NCI-H2029 treated with DMSO at 0.1 percent for 48 hours (cell line): ENCODE measurements at places on chromosomes 4 and X.

DNA sequence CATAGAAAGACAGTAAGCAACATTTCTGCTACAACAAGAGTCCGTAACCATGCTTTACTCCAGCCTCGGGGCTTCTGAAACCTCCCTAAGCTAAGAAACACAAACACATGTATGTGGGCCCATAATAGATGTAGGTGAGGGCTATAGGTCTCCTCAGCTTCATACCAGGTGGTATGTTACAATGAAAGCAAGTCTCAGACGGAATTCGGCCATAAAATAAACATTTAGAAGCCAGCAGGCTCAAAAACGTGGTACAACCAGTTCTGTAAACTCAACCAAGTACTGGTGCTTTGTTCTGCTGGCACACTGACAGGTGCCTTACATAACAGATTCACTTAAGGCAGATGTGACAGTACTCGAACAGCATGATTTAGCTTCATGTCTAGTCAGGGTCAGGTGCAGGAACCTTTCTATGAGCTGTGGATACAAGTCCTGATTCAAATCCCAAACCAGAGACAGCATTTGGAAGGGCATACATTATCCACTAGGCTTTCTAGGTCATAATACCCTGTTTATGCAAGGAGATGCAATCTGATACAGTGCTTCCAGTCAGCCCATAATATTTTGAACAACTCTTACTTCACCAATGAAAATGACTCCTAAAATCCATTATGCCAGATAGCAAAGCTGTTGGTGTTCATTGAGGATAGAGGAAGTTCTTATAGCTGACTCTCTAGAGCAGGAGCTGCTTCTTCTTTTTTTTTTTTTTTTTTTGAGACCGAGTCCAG is 113.8 kb upstream of the ENPP6 start:
- DNase-seq = peak; percentile 91

DNA sequence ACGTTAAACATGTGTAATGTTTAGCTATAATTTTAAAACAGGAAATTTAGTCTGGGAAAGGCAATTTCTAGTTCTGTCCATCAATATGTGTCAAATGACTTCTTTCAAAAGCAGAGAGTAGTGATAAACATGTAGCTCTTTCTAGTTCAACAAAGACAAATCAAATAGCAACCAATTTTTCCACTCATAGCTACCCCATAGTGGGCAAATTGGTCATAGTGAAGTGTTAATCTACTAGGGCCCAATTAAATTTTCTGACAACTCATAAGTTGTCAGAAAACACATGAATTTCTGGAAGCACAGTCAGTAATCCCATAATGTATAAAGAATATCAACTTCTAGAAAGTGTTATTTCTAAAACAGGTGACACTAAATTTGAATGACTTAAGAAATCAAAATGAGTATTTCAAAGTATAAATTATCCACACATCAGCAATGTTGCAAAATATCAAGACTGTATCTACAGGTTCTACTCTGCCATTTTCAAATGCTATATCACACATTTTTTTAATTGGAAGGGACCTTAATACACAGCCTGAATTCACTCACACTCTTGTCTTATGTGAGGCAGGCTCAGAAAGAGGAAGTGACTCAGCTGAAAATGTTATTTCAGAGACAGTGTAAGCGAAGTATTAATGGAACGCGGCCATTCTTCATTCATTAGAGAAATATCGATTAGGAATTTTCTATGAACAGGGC is 7.7 kb downstream of the OCIAD2 start:
- DNase-seq = no peak

- DNase-seq = no peak
Observed at GRCh38 chrX:11665168-11666111, at the start of gene ARHGAP6. TSS of gene ARHGAP6 (minus strand) at chrX:11665920. CDS start at chrX:11664828, 1,092 bp downstream.

GRCh38 chr4:77699731-77700210 is 94.2 kb downstream of the CXCL13 start:
- DNase-seq = no peak

GRCh38 chr4:147586637-147587036 is 30.6 kb upstream of the TMEM184C start:
- DNase-seq = no peak

GRCh38 chr4:86380181-86380724 is 20.4 kb upstream of the MAPK10 start:
- DNase-seq = peak; percentile 15

GRCh38 chr4:173448608-173449379 is 49.9 kb upstream of the SCRG1 start:
- peak; percentile 65 for DNase-seq

GRCh38 chr4:24824720-24825119 is 29.3 kb downstream of the SOD3 start:
- DNase-seq = no peak

DNA sequence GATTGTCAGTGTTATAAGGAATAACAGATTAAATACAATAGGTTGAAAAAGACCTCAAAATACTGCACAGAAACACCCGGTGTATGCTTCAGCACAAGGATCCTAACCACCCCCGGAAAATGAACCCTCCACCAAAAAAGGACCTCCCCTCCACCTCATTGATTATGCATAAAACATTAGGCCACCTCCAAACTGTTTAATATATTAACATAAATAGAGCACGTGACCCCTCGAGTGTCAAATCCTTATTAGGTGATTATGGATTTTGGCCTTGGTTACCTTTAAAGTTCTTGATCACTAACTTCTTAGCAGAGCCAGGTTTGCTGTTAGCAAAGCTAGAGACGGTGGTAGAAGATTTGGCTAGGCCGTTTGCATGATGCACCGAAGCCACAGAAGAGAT is 958 bp downstream of the CUL4B start:
- DNase-seq = no peak

DNA sequence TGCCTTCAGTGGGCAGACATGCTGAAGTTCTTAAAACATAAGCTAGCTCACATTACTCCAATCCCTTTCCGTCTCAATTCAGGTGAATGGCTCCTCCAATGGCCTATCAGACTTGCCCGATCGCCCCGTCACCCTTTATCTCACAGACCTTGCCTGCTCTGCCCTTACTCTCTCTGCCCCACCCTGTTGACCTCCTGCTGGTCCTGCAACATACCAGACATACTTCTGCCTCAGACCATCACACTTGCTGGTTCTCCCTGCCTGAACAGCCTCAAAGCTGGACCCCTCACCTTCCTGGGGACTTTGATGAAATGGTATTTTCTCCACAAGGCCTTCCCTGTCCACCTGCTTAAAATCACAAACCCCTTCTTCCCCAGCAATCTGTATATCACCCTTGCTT is 340.1 kb upstream of the NR3C2 start:
- no peak for DNase-seq

DNA sequence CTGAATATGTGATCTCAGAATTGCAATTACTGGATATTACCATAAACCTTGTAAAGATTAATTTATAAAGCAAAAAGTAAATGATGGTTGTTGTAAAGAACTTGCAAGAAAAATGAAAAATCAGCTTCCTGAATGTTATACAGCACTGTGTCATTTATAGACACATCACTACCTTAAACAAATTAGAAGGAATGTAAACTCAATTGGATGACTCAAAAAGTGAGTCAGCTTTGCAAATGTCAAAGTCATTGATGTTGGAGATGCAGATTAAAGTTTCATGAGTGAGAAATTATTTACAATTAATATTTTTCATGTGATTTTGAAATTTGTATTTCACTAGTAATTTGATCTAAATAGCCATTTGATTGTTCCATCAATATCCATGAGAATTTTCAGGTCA is 193.2 kb downstream of the RAPGEF2 start:
- no peak for DNase-seq

DNA sequence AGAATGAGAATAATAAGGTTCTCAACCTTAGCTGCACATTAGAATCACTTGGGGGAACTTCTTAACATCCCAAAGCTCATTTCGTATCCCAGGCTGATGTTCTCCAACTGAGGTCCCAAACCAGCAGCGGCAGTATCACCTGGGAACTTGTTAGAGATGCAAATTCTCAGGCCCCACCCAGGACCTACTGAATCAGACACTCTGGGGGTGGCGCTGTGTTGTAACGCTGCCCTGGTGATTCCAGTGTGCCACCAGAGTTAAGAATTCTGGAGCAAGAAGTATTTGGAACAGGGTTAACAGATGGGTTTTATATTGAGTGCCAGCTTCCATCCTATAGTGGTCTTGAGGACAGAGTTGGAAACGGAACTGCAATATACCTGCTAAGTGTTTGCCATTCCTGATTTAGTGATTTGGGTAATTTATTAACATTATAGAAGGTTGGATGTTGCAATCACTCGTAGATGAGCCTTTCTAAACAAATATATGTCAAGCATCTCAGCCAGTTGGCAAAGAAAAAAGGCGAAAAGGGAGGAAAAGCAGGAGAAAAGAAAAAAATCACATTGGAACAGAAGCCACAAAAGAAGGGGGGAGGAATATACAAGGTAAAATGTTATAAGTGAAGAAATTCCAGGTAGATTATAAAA is 141.0 kb downstream of the ARX start:
- DNase-seq = no peak

GRCh38 chr4:68359508-68359907 is 9.6 kb upstream of the YTHDC1 start:
- DNase-seq = no peak

GRCh38 chr4:8262637-8263322 is 6.8 kb upstream of the HTRA3 start:
- no peak for DNase-seq

- no peak for DNase-seq
Observed at GRCh38 chr4:183146478-183146877, 47.4 kb downstream of the WWC2 start.

- DNase-seq = no peak
Observed at GRCh38 chr4:39548425-39549067, 21.3 kb upstream of the UGDH start.

- no peak for DNase-seq
Observed at GRCh38 chr4:178937130-178937529, 1494.9 kb upstream of the AGA start.

- DNase-seq = no peak
Observed at GRCh38 chr4:13348216-13348615, 135.9 kb downstream of the RAB28 start.

DNA sequence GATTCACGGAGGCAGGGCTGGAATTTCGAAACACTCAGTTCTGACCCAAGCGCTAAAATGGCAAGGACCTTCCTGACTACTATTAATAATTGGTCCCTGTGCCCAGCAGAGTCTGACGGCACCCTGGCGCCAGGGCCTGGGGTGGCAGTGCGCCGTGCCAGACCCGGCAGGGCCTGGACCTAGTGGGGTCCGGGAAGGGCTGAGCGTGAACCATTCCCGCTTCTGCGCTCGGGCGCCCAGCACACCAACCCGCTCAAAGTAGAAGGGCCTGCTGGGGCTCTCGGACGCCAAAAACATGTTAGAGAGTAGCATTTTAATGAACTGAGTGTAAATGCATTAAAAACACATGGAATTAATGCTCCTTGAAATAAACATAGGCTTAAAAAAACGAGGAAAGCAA is 346.7 kb upstream of the SFRP2 start:
- DNase-seq = no peak

- DNase-seq = peak; percentile 9
Observed at GRCh38 chr4:157045507-157046127, 30.3 kb upstream of the GLRB start.

- no peak for DNase-seq
Observed at GRCh38 chr4:107255596-107255995, 219.5 kb upstream of the DKK2 start.

DNA sequence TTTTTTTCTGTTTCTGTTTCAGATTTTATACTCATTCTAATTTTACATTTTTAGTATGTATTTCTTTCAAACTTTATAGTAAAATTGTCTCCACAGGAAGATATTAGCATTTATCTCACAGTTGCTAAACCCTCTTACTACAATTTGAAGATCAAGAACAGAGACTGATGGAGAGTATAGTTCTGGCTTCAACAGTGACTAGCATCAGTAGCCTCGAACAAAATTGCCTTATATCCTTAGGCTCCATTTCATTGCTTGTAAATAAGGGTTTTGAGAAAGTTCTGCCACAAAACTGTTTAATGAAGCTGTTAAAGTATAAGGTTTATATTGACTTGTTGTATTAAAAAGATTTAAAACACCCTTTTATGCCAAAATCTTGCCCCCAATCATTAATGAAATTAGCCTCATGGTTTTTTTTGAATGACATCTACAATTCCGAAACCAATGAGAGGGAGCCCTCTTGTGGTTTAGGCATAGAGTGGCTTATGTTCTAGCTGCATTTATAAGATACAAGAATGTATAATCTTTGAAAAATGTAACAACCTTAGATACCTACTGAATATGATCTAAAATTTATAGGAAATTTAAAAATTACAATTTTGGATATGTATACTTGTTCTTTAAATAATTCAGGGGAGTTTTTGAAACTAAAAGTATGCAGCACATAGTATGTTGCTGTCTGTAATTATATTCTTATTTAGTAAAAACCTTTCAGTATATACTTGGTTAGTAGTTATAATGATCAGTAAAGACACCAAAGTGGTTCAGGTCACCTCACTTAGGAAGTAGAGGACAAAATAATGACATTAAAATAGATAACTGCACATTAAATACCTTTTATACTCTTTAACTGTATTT is 109.8 kb upstream of the HPGD start:
- DNase-seq = peak; percentile 52

DNA sequence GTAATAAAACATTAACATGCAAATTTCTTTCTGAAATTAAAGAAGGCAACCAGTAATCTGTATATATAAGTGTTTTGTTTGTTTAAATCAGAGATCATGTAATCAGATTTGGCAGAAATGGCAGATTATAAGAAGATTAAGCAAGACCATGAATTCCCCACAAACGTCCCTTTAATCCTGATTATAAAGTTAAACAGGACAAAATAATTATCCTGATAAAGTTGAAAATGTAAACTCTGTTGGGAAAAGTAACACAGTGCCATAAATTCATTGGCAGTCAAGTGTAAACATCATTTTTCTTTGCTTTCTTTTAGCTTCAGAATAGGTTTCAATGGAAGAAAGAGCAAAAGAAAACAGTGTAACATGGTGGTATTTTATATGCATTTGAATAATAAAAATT is 256.3 kb downstream of the KCNIP4 start:
- DNase-seq = no peak

- DNase-seq = no peak
Observed at GRCh38 chr4:56182356-56182755, 204.9 kb downstream of the AASDH start.

DNA sequence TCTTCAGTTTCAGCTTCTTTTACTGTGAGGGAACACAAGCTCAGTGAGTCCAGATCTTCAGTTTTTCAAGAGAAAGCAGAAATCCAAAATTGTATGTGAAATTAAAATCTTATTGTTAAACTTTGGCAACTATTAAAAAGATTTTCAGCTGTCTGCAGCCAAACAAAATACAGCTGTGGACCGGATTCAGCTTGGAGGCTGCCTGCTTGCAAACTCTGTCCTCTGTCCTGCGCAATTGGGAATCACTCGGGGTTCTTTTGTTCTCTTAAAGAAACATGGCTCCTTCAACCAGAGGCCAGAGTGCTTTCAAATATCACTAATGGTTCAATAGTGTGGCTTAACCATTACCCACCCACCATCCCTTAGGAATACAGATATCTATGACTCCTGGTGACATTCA is 201.2 kb downstream of the CHIC2 start:
- DNase-seq = no peak

DNA sequence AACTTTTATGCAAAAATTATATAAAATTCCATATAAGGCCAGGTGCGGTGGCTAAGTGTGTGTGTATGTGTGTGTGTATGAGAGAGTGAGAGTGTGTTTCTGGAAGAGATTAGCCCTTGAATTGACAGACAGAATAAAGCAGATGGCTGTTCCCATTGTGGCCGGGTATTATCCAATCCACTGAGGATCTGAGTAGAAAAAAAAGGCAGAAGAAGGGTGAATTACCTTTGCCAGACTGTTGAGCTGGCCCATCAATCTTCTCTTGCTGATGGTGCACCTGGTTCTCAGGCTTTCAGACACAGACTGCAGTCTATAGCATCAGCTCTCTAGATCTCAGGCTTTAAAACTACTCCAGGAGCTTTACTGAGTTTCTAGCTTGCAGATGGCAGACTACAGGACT is 92.2 kb upstream of the SLIT2 start:
- DNase-seq = no peak

GRCh38 chrX:54357414-54358377 is at the start of gene WNK3:
TSS of gene WNK3 (minus strand) at chrX:54358046.
- DNase-seq = peak; percentile 30
